Cardiac septum (tissue), 1 donor: ENCODE measurements at places on chromosomes 4 and X.

GRCh38 chr4:53779025-53779424 lies 187.7 kb upstream of the LNX1 start:
- no peak for DNase-seq

- no peak for DNase-seq
Measured at GRCh38 chr4:170887396-170887795, 797.6 kb upstream of the AADAT start.

DNA sequence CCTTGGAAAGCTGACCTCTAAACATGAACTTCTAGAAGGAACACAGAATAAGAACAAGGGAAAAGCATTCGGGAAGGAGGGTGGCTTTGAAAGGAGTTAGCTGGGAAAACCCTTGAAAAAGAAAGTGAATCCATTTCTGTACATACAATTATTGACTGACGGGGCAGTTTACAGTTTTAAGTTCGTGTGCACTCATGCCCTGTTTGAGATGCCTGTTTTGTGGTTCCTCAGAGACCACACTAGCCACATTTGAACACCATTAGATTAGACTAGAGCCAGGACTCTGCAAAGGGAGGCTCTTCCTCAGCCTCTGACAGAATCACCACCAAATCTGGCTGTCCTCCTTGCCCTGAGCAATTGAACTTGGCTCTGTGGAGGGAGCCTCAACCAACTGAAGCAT lies 158.3 kb downstream of the PALLD start:
- DNase-seq = no peak

- no peak for DNase-seq
Measured at GRCh38 chr4:137471461-137471860, 60.8 kb downstream of the PCDH18 start.

GRCh38 chr4:184873054-184873453 lies 47.3 kb upstream of the ACSL1 start:
- no peak for DNase-seq

DNA sequence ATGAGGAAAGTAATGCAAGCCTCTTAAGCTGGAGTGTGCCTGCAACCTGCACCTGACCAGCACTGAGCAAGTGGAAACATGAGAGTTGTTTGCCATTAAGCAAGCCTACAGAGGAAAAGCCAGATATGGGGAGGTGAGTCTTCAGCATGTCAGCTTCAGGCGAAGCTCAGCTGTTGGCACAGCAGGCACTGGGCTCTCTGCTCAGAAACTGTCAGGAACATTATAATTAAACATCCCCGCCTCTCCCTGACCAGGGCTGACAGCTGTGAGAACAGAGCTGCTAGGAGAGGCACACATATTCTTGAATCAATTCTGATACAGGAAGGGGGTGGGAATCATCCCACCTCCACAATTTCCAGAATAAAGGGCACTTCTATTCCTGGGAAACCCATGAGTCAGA lies 19.0 kb upstream of the DCX start:
- no peak for DNase-seq

GRCh38 chr4:138190452-138190858 lies 51.7 kb downstream of the SLC7A11 start:
- DNase-seq = no peak

DNA sequence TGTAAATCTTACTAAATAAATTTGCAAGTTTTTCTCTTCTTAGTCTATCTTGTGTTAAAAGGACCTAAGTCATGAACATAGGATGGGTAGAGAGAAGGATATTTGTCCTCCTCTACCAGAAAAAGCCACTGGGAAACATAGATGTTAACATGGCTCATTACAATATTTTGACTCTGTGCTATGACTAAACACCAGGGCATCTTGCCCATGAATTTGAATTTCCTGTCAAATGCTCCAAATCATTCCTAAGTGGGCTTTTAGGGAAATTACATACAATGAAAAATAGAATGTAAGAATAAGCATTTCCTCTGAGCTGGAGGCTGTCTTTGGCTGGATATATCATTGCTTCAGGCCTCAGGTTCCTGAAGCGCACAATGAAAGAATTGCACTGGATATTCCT lies 39.1 kb downstream of the ANOS1 start:
- no peak for DNase-seq

DNA sequence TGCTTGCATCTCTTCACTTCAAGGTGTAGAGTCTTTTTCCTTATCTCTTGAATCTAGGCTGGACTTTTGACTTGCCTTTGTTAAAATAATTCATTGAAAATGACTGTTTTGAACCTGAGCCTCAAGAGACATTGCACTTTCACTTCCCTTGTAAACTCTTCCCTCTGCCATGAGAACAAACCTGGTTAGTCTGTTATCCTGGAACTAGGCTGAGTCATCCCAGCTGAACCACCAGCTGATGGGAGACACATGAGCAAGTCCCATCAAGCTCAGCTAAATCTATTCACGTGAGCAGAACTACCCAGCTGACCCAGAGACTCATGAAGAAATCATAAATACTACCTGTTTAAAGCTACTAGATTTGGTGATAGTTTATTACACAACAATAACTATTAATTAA lies 202.3 kb upstream of the CENPE start:
- DNase-seq = no peak
